Activated naive CD8-positive, alpha-beta T cell treated with anti-CD3 and anti-CD28 coated beads for 36 hours (primary cell): ENCODE measurements at places on chromosomes 7 and 10.

- no peak for DNase-seq
Observed at GRCh38 chr7:45863715-45864114, 9.2 kb downstream of the CCDC201 start.

GRCh38 chr7:48176356-48176893 lies 5.2 kb downstream of the ABCA13 start:
- no peak for DNase-seq

DNA sequence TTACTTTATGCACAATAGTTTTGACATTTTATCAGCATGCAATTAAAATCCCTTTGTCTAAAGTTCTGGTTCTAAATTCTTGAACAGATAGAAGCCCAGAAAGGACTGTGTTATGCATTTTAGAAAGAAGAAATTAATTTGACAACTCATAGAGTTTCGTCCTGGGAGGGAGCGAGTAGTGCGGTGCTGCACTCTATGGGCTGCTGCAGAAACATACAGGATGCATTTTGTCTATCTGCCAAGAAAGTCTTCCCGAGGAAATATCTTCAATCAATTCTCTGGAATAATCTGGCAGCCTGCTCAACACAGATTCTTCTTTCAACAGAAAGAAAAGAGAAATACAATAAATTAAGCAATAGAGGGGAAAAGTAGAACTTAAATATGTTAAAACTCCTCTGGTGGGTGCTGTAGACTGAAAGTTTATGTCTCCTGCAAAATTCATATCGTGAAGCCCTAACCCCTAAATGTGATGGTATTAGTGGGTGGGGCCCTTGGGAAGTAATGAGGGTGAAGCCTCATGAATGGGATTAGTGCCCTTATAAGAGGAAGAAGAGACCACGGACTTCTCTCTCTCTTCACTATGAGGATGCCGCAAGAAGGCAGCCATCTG lies 39.0 kb upstream of the IFRD1 start:
- DNase-seq, result no peak

DNA sequence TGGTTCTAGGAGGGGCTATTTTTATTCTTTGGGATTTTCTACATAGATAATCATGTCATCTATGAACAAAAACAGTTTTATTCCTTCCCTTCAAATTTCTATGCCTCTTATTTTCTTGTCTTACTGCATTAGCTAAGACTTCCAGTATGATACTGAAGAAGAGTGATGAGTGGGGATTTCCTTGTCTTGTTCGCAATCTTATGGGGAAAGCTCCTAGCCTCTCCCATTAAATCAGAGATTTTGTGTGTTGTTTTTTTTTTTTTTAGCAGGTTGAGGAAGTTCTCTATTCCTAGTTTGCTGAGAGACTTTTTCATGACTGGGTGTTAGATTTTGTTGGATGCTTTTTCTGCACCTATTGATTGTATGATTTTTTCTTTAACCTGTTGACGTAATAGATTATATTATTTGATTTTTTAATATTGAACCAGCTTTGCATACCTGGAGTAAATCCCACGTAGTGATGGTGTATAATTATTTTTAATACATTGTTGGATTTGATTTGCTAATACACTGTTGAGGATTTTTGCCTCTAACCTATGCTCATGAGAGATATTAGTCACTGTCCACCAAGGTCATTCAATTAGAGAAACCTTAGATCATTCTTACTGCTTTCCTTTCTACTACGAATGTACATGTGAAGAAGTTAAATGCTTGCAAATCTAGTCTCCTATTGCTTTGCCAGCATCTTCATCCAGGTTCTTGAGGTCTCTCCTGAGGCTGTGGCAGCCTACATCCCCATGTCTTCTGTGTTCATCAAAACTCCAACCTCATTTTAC lies 6.5 kb downstream of the ATP5F1C start:
- DNase-seq, result no peak

DNA sequence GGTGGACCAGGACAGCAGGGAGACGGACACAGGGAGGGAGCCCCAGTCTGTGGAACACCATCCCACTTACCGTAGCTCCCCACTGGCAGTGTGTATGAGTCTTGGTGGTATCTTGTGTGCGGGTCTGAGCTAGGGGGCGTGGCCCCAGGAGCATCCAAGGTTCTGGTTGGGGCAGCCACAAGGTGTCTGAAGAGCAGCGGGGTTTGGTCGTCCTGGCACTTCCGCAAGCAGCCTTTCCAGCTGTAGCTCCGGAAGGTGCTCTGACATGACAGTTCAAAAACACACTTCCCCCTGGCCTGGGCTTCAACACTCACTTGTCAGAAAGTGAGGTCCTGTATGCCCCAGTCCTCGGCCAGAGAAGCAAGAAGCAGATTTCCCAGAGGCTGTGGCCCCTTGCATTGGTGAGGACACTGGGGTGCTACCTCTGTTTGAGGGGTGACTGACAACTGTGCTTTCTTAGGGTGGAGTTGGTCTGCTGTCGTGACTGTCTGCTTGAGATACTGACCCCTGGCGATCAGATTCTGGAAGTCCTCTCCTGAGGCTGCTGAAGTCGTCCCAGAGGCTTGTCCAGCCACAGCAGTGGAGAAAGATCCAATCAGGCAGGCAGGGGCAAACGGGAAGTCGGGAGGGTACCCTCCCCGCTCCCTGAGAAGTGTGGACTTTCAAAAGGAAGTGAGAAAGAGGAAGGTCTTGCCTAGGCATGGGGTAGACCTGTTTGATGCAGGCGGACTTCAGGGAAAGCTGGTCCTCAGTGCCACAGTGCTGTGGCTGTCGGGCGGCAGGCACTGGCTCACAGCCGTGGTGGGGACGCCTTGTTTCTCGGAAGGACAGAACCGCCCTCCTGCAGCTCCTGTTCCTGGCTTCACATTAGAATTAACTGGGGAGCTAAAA lies 51.4 kb upstream of the PFKFB3 start:
- DNase-seq, result peak; percentile 51

DNA sequence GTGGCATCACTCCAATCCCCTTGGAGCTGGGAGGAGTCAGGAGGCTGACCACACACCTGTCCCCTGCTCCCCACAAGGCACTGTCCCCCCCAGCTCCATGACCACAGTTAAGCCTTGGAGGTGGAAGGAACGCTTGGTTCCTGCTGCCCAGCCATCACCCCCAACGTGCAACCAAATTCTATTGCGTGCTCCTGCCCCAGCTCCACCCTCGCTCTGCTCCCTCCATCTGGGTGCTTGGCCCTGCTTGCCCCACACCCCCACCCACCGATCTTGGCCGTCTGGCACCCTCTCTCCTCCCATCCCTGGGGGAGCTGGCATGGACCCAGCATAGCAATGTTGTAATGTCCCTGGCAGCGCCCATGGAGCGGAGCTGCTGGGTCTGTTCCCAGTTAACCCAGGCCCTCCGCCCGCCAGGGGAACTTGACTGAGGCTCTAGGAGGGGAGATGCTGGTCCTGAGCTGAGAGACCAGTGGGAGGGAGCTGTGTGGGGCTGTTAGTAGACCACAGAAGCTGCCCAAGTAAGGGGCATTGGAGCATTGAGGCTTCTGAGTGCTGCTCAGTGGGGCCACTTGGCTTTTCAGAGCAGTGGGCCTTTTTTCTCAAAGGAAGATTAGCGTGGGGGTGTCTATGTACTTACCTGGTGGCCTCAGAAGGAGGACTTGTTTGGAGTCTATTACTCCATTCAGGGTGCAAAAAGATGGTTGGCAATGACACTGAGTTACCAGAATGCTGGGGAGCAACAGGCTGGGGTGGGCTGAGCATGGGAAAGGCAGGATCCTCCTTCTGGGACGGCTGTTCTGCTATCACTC lies 1.1 kb downstream of the EPHB6 start:
- DNase-seq, result no peak

DNA sequence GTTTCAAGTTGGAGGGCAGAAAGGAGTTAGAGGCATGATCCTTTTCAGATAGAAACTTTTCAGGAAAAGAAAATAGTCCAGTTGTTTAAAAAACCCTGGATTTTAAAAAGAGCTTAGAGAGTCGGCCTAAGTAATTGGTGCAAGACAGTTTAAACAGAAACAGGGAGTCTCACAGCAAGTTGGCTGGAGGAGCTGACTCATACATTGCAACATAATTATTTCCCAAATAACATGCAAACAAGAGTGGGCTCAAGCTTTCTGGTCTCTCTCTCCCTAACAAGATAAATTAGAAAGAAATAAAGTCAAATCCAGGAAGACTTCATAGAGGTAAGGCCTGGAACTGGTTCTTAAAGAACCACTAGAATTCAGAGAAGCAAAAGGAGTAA lies 100.3 kb upstream of the AGBL3 start:
- no peak for DNase-seq

DNA sequence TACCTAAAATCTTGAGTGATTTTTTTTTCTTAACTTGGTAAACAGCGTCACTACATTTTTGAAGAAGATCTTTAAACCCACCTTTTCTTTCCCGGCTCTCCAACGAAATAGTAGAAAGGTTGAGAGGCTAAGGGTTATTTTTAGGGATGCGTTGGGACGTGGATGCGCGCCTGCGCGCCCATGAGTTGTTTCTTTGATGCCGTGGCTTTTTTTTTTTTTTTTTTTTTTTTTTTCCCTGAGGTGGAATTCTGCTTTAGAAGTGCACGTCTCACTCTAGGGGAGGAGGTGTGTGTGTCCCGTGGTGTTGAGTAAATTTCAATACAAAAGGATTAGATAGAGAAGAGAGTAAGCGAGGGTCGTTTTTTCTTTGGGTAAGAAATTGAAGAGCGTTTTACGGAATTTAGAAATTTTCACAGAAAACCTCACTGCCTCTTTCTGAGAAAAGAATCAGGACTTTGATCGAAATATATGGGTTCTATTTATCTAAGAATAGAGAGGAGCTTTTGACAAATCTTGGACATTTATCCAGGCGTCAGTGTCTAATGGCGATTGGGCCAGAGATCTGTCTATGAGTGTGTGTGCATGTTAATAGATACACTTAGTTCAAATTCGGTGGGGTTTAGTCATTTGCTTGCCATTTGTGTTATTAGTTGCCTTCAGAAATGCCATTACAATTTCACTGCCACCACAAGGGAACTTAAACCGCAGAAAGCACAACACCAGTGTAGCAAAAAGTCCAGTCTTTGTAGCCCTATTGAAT lies 1.2 kb upstream of the SP8 start:
- DNase-seq, result no peak

DNA sequence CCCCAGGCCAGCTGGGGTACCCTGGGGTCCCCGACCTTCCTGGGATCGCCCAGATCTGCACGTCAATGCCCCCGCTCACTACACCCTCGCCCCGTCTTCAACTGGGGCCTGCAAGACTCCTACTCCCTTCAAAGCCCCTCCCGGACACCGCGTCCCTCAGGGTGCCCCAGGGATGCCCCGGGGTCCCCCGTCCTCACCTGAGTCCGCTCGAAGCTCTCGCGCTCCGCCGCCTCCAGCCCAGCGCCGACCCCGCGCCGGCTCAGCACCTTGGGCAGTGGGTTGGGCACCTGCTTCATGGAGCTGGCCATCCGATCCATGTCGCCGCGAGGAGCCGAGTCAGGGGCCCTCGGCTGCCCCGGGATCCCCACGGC lies at the start of gene HIP1:
HIP1 (minus strand) TSS at position 338 of the 371 bp plus-strand sequence; CDS start at position 317, 21 bp downstream.
- no peak for DNase-seq

DNA sequence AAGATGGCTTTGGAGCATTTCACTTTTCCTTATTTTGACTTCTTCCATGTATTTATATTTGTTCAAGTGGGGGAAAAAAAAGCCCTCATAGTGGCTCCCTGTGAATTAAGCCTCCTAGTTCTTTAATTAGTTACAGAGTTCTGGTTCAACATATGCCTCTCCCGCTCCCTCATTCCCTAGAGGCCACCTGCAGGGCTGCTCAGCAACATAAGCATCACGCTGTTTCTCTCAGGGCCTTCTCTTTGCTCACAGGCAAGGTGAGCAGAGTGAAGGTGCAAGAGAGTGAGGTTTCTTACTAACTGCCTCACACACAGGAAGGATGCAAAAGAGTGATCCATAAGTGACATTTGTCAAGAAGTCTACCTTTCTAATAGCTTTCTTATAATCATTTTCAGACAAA lies 196.7 kb downstream of the SEMA3E start:
- no peak for DNase-seq

DNA sequence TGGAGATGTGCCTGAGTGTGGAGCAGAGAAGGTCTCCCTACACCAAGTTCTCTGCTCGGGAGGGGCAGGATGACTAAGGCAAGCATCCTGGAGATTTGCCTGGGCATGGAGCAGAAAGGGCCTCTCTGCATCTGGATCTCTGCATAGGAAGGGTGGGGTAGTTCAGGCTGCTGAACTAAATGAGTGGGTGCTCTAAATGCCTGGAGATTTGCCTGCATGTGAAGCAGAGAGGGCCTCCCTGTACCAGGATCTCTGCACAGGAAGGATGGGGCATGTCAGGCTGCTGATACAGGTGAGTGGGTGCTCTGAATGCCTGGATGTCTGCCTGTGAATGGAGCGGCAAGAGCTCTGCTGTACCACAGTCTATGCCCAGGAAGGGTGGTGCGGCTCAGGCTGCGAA lies 680.7 kb downstream of the SUGCT start:
- DNase-seq, result no peak

GRCh38 chr10:62047960-62048383 lies 146.5 kb downstream of the ARID5B start:
- DNase-seq, result peak; percentile 54

- no peak for DNase-seq
Observed at GRCh38 chr10:69703256-69703655, 73.2 kb downstream of the FAM241B start.

- DNase-seq, result no peak
Observed at GRCh38 chr10:34633374-34633773, 181.7 kb downstream of the PARD3 start.

GRCh38 chr7:67711706-67712105 lies 715.1 kb downstream of the TYW1 start:
- no peak for DNase-seq

DNA sequence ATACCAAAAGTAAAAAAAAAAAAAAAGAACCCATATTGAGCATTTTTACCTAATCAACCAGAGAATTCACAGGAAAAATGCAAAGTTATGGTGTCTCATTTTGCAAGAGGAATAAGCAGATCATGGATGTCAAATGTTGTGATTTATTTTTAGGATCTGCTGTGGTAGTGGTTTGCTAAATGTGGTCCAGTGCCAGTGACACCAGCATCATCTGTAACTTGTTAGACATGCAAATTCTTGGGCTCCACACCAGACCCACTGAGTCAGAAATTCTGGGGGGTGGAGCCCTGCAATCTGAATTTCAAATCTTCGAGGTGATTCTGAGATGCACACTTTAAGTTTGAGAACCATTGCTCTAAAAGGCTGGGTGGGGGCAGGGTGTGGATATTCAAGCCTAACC lies 30.1 kb upstream of the ZEB1 start:
- no peak for DNase-seq

DNA sequence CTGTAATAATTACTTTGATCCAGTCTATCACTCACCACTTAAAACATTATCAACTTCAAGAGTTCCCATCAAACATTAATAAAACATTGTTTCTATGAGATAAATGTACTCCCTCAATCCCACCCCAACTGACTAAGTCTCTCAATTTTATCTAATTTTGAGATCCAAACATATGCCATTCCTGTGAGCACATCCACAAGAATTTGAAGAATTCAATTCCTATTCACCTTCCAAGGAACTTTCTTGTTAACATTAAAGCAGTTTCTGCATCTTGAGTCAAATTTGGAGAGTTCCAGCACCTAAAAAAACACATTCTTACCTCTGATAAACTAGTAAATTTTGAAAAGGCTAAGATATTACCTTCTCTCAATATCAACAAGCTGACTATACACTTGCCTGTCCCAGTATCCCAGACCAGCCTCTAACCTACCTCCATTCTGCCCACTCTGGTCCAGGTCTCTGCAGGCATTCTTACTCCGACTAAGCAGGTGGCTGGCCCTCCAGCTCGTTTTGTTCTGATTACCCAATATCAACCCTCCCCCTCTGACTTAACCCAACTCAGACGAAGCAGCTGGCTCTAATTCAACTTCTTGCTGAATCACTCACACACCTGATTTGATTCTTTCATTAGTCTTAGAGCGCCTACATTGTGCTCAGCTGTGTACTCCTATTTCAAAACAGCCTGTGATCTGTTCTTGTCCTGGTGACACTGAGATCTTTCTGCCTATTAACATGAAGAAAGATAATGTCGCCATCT lies 275.2 kb downstream of the IPMK start:
- no peak for DNase-seq

- no peak for DNase-seq
Observed at GRCh38 chr10:120657371-120657770, 193.8 kb upstream of the WDR11 start.
